ENCODE measurements at places on chromosomes 3 and 15.

DNA sequence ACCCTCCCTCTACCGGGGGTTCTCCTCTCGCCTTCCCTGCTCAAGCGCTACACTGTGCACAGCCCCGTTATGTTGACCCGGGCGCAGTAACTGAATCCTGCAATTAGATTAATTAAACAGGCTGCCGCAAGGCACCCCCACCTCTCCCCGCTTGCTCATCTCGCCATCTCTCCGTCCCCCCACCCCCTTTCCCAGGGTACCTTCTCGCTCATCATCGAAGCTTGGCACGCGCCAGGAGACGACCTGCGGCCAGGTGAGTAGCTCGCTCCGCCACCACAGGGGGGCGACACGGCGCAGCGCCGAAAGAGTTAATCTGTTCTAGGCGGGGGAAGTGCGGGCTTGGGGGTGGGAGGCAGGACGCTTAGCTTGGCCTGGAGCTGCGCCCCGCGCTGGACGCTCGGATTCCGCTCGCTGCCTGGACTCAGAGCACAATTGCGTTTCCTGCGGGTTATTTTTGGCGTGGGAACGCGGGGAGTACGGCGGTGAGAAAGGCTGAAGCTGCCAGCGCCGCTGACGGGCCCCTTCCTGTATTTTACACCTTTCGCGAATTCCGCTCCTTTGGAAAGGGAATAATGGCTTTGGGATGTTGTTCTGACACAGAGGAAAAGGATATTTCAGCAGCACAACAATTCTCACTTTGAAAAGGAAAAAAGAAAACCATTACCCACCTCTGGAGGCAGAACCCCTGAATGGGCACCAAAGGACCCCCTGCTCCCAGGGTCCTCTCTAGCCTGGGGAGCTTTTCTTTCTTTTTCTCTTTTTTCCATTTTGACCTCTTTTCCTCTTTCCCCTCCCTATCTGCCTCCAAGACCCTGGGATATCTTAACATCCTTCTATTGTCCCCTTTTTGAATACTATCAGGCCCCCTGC is 1.5 kb downstream of the DLL4 start:
- peak; percentile 34 for DNase-seq

DNA sequence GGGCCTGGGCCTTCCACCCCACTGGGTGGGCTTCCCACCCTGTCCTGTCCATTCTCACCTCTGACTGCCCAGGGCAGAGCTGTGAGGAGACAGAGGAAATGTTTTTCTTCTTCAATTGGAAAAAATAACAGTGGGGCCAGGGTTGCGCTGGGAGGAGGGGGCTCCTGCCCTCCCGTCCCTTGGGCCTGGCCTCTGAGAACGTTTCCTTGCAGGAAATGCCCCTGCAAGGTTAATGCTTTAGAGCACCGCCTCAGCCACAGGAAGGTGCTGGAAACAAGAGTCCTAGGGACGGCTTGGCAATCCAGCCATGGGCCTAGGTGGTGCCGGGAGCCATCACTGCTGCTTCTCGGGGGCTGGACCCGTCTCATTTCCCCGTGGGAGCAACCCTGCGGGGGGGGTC is 3.8 kb upstream of the PLXND1 start:
- DNase-seq, result no peak

- DNase-seq, result no peak
Measured at GRCh38 chr3:195543500-195544229, 540 bp upstream of the PPP1R2 start.

- no peak for DNase-seq
Measured at GRCh38 chr3:152550284-152550683, 281.6 kb downstream of the MBNL1 start.

- DNase-seq, result no peak
Measured at GRCh38 chr3:184919651-184920050, 107.7 kb downstream of the VPS8 start.

All from EL (cell line).